ENCODE measurements at places on chromosomes 2 and 18. TPM values are rescaled to one million over a fixed set of nuclear protein-coding genes. Genes with fewer than 3 reads are reported as not detected.

DNA sequence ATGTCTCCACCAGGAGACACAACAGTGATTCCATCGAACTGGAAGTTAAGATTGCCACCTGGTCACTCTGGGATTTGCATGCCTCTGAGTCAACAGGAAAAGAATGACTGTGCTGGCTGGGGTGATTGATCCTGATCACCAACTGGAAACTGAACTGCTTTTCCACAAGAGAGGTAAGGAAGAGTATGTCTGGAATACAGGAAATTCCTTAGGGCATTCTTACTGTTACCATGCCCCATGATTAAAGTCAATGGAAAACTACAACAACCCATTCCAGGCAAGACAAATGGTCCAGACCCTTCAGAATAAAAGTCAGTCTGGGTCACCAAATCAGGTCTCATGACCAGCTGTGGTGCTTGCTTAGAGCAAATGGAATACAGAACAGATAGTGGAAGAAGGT, 12.0 kb upstream of the DDX1 start:
- no peak overlapping the region for H3K4me3 ChIP-seq
- no peak overlapping the region for H3K27ac ChIP-seq
- no peaks in the 10 kb centered on the region for H3K4me1 ChIP-seq
- no peak for DNase-seq

GRCh38 chr18:41917181-41917580, 37.9 kb upstream of the PIK3C3 start:
- no peak overlapping the region for H3K4me3 ChIP-seq
- H3K27ac ChIP-seq = no peak overlapping the region
- no peaks in the 10 kb centered on the region for H3K36me3 ChIP-seq
- no peaks in the 10 kb centered on the region for H3K27me3 ChIP-seq

STARD6 gene
- not detected for total RNA-seq

GRCh38 chr2:99188357-99188756, 7.4 kb downstream of the MRPL30 start:
- H3K27ac ChIP-seq = no peak overlapping the region
- H3K4me1 ChIP-seq = no peaks in the 10 kb centered on the region
- H3K36me3 ChIP-seq = peaks cover 34% of the 10 kb centered on the region
- H3K4me3 ChIP-seq = no peak overlapping the region

GRCh38 chr2:225337183-225337582, 62.3 kb upstream of the NYAP2 start:
- H3K27ac ChIP-seq = no peak overlapping the region
- no peaks in the 10 kb centered on the region for H3K27me3 ChIP-seq
- no peaks in the 10 kb centered on the region for H3K36me3 ChIP-seq
- H3K4me1 ChIP-seq = no peaks in the 10 kb centered on the region

GRCh38 chr2:1628893-1629292, 115.4 kb downstream of the PXDN start:
- no peaks in the 10 kb centered on the region for H3K4me1 ChIP-seq
- peak; percentile 89 for DNase-seq
- no peaks in the 10 kb centered on the region for H3K27me3 ChIP-seq
- peak overlapping the region; percentile 4 for H3K27ac ChIP-seq
- H3K36me3 ChIP-seq = peaks cover 17% of the 10 kb centered on the region
- H3K4me3 ChIP-seq = no peak overlapping the region

GRCh38 chr18:13302040-13302439, 83.5 kb downstream of the LDLRAD4 start:
- no peaks in the 10 kb centered on the region for H3K4me1 ChIP-seq
- H3K27me3 ChIP-seq = no peaks in the 10 kb centered on the region
- peaks cover 3% of the 10 kb centered on the region for H3K36me3 ChIP-seq
- DNase-seq = no peak

- H3K4me1 ChIP-seq = no peaks in the 10 kb centered on the region
- no peak for DNase-seq
- H3K4me3 ChIP-seq = no peak overlapping the region
- no peaks in the 10 kb centered on the region for H3K27me3 ChIP-seq
- no peak overlapping the region for H3K27ac ChIP-seq
Measured at GRCh38 chr2:241073166-241074064, 28.7 kb downstream of the MTERF4 start.

GRCh38 chr2:162196638-162197037, 44.6 kb upstream of the GCG start:
- no peak for DNase-seq
- no peak overlapping the region for H3K27ac ChIP-seq
- no peak overlapping the region for H3K4me3 ChIP-seq
- no peaks in the 10 kb centered on the region for H3K4me1 ChIP-seq
- H3K27me3 ChIP-seq = no peaks in the 10 kb centered on the region

- H3K36me3 ChIP-seq = no peaks in the 10 kb centered on the region
- no peaks in the 10 kb centered on the region for H3K4me1 ChIP-seq
- no peak for DNase-seq
- H3K4me3 ChIP-seq = no peak overlapping the region
- H3K27ac ChIP-seq = no peak overlapping the region
Measured at GRCh38 chr2:65974067-65974723, 460.7 kb upstream of the MEIS1 start.
